ENCODE measurements at places on chromosomes 16 and 17.

GRCh38 chr17:55450232-55450825, 28.7 kb upstream of the MMD start:
- DNase-seq = no peak

DNA sequence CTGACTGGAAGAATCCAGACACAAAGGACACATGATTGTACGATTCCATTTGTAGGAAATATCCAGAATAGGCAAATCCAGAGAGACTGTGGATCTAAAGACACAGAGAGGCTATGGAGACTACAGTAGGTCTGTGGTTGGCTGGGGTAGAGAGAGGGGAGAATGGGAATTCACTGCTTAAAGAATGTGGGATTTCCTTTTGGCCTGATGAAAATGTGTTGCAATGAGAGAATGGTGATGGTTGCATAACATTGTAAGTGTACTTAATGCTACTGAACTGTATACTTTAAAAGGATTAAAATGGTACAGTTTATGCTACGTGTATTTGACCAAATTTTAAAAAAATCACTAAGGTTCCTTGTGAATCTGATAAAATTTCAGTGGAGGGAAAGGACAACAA, 62.1 kb downstream of the GPRC5B start:
- DNase-seq = no peak

- peak; percentile 82 for DNase-seq
Measured at GRCh38 chr17:27549251-27549893, 81.6 kb upstream of the LGALS9 start.

DNA sequence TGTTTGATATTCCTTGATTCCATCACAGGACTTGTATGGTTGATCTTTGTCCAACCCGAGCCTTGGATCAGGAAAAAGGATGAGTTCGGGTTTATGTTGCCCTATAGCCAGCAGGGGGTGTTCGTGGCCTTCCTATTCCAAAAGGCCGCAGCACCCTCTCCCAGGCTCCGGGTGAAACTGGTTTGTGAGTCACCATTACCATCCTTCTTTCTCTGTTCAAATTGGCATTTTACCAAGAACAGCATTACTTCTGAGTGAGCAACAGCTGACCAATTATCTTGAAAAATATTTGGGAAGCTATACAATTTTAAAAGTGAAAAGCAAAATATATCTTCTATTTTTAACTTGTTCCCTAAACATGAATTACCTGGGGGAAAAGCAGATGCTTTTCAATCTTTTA, 24.3 kb upstream of the KRT20 start:
- peak; percentile 92 for DNase-seq

DNA sequence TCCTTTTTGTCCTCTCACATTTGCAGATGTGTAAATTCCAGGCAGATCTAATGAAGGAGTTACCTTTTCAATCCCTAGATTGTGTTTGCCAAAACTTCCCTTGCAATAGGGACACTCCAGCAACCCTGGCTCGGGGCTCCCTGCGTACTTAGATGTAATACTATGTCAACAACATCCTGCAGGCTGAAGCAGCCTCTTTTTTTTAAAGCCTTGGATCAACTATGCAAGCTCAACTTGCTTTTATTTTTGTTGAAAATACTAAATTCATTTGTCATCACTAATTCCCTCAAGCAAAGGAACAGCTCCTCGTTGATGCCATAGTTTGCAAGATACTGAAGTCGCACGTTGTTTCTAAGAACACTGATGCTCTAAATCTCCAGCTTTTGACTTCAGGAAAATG, 59.1 kb downstream of the GRIN2A start:
- DNase-seq = no peak

DNA sequence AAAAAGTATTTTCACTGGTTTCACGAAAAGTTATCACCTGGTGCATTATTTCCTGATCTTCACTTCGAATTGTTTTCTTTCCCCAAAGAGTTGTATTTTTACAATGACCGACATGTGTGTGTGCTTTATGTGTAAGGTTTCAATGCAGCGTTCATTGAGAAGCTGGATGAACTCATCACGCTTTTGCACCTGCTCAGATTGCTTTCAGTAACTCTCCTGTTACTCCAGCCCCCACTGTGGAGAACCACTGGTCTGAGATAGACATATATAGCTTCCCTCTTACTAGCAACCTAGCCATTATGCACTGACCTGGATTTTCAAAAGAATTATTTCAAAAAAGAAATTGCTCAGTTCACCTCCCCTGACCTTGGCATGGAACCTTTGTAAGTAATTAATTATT, 178.3 kb upstream of the CHMP6 start:
- no peak for DNase-seq

DNA sequence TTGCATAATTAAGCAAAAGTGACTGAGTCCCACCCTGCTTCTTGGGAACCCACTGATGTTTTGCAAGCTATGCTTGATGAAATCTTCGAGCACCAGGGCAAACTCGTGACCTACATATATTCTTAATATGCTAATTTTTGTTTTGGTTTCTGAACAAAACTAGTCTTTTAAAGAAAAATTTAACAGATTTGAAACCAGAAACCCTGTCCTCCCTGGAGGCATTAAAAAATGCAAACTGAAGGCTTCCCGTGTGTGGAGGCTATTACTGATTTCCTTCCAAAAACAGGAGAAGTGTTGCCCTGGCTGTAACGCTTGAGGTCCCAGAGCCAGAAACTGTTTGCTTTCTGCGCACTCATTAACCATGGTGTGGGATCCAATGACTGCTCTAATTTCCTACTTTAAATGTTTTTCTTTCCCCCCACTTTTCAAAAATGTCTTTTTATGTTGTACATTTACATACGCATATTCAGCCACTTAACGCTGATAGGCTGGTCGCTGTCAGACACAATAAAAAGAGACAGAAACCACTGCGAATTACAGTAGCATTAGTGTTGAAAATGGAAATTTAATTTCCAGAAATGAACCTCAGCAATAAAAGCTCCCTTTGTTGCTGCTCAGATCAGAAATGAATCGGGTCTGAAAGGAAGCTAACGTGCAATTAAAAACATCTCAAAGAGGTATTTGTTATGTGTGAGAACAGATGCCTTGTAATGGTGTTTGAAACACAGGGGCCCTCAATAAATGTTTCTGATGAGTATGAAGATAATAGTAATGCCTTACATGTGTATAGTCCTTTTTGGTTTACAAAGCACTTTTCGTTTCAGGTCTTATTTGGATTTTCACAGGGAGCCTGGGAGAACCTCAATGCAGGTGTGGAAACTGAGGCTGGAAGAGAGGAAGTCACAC, 39.9 kb upstream of the IRX6 start:
- DNase-seq = no peak

DNA sequence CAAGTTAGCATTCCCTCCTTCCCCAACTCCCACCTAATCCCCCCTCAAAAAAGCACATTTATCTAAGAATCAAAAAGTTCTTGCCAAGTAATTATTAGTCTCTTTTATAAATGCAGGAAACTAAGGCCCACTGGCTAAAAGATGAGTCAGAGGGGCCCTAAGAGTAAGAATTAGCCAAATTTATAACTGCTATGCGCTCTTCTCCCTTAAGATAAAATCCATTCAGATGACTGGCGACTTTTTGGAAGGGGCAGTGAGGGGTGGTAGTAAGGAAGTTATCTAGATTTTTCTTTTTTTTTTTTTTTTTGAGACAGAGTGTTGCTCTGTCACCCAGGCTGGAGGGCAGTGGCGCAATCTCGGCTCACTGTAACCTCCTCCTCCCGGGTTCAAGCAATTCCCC, 17.1 kb downstream of the ZNF652 start:
- DNase-seq = no peak

DNA sequence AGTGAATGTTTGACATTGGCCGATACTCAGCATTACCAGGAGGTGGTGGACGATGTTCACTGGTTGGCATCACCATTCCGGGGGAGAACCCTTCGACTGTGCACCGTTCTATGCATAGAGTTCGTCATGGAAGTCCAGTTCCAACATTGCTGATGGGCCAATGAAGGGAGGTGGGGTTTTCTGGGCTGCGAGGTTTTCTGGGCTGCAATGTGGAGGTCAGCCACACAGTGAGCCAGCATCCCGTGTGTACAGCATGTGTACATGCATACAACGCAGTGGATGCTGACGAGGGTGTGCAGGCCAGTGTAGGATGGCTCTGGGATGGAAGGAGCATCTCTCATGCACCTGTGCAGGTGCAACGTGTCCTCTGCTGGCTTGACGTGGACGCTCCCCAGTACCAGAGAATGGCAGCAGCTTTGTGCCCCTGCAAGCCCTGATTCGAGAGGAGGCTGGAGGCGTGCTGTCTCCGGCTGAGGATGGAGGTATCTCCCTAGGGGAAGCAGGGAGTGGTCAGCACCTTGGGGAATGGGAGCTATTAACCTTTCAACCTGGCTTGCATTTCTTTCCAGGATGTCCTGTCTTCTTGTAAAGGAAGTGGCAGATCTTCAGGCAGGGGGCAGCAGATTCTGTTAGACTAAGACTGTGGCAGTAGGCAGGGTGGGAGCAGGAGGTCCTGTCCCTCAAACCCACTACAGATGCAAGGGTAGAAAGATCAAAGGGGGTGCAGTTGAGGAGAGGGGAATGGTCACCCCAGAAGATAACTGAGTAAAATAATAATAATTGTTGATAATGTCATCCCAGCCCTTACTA, 98.2 kb downstream of the CYLD start:
- no peak for DNase-seq

- no peak for DNase-seq
Measured at GRCh38 chr17:44192750-44193149, 6.0 kb downstream of the TMUB2 start.

GRCh38 chr17:82781894-82782274, 30.0 kb downstream of the TBCD start:
- peak; percentile 95 for DNase-seq

DNA sequence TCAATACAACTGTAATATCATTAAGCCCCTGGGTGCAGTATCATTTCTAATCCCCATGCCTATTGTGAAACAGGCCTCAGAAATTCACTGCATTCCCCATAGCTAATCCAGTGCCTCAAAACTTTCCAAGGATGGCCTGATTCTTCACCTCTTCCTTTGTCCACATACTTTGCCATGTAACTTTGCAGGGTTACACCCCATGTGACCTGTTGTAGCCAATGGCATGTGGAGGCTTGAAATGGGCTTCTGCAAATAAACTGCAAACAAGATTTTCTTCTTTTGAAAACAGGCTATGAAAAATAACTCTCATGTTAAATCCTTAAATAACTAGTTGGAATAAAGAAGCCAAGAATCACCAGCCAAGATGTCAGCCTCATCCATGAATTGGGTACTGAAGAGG, 35.9 kb downstream of the ABCA10 start:
- no peak for DNase-seq

GRCh38 chr17:49497148-49498028, 2.3 kb downstream of the NGFR start:
- DNase-seq = peak; percentile 91

DNA sequence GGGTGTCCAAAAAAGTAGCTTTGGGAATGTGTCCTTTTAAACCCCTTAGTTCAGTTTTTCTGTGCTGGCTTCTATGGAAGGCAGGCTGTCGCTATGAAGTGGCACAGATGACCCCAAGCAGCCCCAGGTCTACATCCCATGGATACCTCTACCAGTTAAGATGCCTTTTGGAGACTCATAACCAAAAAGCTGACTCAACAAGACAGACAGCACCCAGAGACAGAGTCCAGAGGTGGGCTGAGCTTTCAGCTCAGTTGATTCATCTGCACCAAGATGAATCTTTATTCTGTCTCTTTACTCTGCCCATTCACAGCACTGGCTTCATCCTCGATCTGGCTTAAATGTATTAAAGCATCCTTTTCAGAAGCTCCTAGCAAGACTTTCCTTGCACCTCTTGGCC, 29.8 kb upstream of the RBBP6 start:
- DNase-seq = no peak

GRCh38 chr17:55420067-55420775, 1.4 kb downstream of the MMD start:
- DNase-seq = no peak

- DNase-seq = peak; percentile 99
Measured at GRCh38 chr17:78359997-78360370, at the start of gene SOCS3. Gene SOCS3, minus strand, starts transcription at chr17:78360077. Its CDS starts 982 bp downstream, at chr17:78359095.

DNA sequence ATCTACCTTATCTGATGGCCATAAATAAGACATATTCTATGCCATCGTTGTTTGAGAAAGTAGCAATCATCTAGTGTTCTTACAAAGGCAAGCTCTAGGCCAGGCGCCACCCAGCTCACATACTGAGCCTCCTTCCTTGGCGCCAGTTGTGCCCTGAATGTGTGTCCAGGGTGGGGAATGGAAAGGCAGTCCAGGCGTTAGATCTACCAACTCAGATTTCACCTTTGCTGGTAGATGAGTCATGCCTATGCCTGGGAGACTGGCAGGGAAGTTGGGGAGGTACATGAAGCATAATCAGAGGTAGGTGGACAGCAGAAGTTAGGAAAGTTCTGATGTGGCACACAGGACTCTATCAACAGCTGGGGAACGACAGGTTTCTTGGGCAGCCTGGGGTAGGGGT, 23.6 kb downstream of the SDR42E1 start:
- no peak for DNase-seq

- no peak for DNase-seq
Measured at GRCh38 chr17:81722184-81723120, 10.4 kb downstream of the SLC25A10 start.

- DNase-seq = no peak
Measured at GRCh38 chr17:48219617-48220016, 112.1 kb downstream of the SNX11 start.

GRCh38 chr17:59388069-59388556, 56.7 kb downstream of the YPEL2 start:
- DNase-seq = no peak

DNA sequence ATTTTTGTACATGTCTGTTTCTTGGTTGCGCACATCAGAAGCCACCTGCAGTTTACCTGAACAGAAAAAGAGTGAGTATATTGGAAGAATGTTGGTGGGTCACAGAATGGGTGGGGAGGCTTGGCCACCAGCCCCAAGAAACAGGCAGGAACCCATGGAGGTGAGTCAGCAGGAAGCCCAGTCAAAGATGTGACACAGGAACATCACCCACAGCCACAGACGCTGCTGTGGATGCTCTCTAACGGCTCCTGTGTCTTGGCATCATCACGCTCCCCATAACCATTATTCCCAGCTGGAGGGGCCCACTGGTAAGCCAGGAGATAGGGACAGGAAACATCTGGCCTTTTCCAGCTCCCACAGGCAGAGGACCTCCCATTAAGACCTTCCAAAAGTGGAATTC, 94.0 kb upstream of the WSB1 start:
- DNase-seq = no peak

DNA sequence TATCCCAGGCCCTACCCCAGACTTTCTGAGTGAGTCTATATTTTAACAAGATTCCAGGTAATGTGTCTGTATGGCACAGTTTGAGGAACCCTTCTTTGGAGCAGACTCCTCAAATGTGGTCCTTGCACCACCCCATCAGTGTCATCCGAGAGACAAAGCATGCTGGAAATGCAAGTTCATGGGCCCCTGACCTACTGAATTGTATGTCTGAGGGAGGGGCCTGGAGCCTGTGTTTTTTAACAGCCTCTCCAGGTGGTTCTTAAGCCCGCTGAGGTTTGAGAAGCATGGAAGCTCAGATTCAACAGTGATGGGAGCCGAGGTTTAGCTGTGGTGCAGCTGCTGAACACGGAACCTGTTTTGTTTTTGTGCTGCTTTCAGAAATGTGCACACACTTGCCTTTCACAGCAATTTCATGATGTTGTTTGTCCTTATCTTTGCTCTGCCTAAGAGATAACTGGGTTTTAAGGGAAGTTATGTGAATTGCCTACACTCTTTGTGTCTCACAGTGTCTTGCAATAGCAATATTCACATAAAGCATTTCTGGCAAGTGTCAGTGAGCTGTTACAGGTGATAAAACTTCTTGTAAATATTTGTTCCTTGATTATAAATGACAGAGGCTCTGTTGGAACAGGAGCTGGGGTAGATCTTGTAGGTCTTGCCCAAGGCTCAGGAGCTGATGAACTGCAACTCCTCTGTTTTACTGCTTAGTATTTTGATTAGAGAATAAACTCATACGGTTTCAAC, 32.0 kb upstream of the IL34 start:
- DNase-seq = no peak

Data from posterior vena cava (tissue), 2 donors.